ENCODE measurements at places on chromosomes 13 and 19.

DNA sequence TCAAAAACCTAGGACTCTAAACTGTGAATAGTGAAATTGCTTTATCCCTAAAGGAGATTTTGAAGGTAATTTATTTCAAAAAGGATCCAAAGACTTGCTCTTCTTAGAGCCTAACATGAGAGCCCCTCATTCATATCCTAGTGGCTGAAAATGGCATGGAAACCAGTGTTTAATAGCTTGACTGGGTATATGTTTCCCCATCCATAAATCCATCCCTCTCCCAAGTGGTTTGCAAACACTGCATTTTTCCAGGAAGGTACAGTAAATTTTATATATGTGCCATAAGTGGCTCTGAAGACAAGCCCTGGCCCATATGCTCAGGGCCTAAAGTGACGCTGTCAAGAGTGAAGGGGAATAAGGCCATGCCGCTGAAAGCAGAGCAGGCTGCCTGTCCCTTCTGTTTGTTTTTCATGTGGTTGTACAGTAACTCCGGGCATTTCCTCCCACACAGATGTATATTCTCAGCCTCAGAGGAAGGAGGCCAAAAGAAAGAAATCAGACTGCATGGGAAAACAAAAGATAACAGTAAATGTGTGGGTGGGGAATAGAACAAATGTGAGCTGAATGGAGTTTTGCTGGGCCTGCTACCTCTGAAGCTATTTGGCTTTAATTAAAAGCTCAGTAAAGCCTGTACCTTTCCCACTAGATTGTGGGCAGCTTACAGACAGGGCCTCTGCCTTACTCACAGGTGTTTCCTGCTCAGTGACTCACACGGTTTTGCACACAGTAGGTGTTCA is 181.9 kb downstream of the PCDH9 start:
- DNase-seq = no peak

DNA sequence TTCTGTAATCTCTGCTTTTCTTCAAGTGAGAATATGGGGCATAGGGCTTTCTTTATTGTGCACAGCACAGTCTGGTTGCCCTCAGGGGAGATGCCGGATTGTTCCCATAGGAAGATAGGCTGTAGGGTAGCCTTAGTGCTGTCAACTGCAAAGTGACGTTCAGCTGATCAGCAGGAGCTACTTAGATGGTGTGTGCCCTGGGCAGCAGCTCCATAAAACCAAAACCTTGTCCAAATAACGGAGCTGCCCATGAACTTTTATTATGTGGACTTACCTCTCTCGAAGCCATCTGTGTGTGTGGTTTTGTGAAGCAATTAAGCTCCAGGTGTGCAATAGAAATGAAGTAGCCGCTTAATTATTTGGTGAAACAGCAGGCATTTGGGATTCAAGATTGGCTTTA is 120.0 kb upstream of the RNF113B start:
- no peak for DNase-seq

- no peak for DNase-seq
Measured at GRCh38 chr19:42038666-42039065, 31.3 kb downstream of the GRIK5 start.

GRCh38 chr19:14271840-14272239 is 65.9 kb upstream of the ADGRL1 start:
- DNase-seq = no peak

- no peak for DNase-seq
Measured at GRCh38 chr13:95033890-95034289, 267.4 kb downstream of the ABCC4 start.

DNA sequence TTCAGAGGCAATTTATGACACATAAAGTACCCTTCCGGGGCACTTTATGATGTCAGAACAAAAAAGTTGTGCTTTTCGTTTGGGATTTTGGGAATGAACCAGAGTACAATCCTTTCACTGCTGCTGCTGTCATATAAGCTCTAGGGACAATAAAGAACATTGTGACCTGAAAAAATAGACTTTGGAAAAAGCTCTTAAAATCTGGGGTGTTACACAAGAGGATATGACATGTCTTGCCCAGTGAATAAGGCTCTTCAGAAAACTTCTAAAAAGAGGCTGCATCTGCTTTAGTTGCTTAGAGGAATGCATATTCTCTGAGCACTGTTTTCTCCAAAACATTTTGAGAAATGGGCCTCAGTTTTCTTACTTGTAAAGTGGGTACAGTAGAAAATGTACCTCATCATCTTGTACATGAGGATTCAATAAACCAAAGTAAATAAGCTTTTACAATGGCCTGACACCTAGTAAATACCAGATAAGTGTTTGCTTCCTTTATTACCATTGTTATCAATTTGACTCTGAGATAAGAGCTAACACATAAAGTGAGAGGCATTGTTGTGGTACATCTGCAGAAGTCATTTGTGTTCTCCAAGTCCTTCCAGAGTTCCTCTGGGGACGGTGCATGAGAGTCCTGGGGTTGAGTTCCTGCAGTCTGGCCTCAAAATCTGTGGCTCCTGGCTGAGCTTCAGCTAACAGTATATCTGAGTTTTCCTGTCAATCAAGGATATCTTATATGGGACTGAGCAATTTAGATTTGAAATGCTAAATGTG is 67.4 kb upstream of the EDNRB start:
- no peak for DNase-seq

DNA sequence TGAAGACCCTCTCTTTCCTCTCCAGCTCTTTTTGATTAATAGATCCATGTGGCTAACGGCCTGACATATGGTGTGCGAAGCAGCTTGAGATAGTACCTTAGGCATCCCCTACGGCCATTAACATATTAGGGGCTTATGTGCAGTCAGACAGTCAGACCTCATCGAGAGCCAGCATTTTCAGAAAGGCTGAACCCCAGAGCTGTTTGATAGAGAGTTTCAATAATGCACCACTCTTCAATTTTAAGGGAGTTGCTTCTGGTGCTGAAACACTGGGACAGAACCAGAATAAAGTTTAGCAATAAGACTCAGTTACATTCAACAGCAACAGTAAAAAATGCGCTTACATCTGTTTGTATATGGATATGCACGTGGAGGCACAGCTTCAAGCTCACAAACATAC is 10.8 kb downstream of the POU4F1 start:
- DNase-seq = no peak

DNA sequence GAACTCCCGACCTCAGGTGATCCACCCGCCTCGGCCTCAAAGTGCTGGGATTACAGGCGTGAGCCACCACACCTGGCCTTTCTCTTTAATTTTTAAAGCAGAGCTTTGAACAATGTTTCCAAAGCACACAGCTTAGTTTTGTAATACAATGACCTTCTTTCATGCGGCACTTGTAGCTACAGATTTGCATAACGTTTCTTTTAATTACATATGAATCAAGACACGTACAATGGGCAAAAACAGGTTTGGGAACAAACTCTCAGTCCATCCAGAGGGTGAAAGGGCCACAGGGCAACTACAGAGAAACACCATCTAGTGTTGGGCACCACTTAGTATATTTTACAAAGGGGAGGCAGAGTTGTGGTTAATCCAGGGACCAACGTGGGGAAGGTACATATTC is 19.0 kb upstream of the S1PR4 start:
- no peak for DNase-seq

DNA sequence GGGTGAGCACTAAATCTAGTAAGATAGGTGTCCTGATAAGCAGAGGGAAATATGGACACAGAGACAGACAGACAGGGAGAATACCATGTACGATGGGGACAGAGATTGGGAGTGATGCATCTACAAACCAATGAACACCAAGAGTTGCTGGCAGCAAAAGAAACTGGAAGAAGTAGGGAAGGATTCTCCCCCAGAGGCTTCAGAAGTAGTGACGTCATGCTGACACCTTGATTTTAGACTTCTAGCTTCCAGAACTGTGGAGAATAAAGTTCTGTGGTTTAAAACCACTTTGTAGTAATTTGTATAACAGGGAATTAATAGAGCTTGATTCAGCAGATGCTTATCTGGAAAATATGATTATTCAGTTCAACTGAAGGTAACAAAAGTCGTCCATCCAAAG is 66.1 kb downstream of the SLC10A2 start:
- no peak for DNase-seq

- no peak for DNase-seq
Measured at GRCh38 chr13:29422015-29422414, 173.5 kb downstream of the SLC7A1 start.

All from D721Med (cell line).